Iris pigment epithelial cell (primary cell): ENCODE measurements at places on chromosomes 4 and X.

DNA sequence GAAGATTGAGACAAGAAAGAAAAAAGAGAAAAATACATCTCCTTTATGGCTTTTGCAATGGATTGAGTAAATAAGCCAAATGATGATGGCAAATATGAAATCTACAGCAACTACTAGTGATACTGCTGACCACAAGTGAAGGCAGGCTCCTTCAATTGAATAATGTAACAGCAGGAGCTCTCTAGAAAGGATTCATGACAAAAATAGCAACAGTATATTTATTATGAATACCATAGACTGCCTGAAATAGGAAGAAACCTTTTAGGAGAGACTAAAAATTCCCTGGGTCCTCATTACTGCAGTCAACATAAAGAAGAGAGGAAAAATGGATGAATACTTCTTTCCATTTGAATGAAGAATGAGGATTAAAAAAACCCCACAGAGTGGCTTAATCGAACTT lies 306.8 kb upstream of the ANXA10 start:
- DNase-seq, result no peak

DNA sequence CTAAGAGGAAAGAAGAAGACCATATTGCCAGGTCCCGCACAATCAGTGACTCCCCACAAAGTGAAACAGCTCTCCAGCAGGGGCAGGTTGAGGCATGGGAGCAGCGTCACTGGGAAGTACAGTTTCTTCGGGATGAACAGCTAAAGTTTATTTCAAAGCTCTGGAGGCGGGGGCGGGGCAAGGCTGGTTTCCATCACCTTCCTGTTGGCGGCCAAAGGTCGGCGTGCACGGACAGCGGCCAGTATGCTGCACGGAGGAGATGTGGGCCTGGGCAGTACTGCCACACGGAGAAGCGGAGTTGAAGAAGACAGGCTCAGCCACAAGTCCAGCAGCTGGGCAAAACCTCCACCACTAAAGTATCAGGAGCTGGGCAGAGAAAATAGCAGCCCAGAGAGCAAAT lies 951 bp upstream of the ZNF518B start:
- no peak for DNase-seq

GRCh38 chr4:168825975-168826374 lies 184.1 kb downstream of the CBR4 start:
- DNase-seq, result no peak

- no peak for DNase-seq
Measured at GRCh38 chr4:7384929-7385890, 49.5 kb downstream of the PSAPL1 start.

- no peak for DNase-seq
Measured at GRCh38 chrX:69070949-69071650, 94.2 kb downstream of the PJA1 start.

GRCh38 chrX:39952989-39953388 lies 144.8 kb downstream of the BCOR start:
- no peak for DNase-seq

- DNase-seq, result no peak
Measured at GRCh38 chr4:106582103-106582502, 213.5 kb upstream of the GIMD1 start.

DNA sequence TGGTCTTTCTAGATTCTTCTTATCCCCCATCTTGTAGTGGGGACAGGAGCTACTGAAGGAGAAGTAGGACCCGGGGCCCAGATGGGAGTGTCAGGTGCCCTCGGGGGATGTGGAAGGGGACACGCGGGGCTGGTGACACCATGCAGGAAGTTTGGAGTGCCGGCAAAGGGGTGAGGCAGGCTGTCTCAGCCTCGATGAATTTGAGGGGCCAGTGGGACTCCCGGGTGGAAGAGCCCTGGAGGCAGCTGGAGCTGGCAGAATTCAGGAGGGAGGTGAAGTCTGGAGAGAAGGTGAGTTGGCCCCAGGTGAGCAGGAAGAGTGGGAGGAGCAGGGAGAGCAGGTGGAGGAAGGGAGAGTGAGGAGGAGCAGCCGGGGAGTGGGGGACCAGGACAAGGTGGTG lies 101.7 kb downstream of the CPZ start:
- no peak for DNase-seq

DNA sequence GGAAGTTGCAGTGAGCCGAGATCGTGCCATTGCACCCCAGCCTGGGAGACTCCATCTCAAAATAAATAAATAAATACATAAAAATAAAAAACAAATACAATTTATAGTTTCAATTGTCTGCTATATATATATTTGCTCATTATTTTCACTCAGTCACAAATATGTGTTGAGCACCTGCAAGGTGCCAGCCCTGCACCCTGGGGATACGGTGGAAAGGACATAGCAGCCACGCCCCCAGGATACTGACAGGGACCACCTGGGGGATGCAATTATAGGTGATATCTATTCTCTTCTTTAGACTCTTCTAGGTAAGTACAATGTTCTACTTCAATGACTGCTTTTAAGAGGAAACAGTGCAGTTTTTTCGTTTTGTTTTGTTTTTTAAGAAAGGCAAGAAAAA lies 85.0 kb downstream of the JAKMIP1 start:
- no peak for DNase-seq

DNA sequence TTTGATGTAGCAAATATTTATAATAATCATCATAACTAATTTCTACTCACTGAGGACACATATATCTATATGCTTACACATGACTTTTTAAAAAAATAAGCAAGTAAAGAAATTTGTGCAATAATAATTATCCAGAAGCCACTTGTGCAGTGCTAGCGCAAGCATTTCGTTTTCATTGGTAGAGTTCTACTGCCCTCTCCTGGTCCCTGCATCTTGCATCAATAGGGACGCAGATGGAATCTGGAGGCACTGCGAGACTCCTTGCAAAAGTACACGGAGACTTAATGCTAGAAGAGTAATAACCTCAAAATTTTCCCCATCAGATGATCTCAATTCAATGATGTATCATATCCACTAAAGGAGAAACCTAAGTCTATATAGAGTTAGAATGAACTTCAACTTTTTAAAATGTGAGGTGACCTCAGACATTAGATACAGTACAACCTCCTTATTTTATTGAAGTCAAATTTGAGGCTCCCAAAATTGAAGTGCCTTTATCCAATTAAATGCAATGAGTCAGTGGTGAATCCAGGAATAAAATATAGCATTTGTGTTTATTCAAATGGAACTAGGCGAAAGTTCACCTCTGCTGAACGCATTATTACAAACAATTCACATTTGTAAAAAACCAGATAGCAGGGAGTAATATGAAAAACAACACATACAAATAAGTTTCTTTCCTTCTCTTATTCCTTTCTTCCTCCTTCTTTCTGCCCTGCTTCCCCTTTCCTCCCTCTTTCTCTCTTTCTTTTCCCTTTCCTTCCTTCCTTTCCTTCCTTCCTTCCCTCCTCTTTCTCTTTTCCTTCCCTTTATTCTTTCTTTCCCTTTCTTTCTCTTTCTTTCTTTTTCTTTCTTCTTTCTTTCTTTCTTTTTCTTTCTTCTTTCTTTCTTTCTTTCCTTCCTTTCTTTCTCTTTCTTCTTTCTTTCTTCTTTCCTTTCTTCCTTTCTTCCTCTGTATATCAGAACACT lies 450.0 kb downstream of the ANKRD50 start:
- peak; percentile 90 for DNase-seq

GRCh38 chr4:19327364-19327763 lies 924.3 kb upstream of the SLIT2 start:
- DNase-seq, result peak; percentile 78

DNA sequence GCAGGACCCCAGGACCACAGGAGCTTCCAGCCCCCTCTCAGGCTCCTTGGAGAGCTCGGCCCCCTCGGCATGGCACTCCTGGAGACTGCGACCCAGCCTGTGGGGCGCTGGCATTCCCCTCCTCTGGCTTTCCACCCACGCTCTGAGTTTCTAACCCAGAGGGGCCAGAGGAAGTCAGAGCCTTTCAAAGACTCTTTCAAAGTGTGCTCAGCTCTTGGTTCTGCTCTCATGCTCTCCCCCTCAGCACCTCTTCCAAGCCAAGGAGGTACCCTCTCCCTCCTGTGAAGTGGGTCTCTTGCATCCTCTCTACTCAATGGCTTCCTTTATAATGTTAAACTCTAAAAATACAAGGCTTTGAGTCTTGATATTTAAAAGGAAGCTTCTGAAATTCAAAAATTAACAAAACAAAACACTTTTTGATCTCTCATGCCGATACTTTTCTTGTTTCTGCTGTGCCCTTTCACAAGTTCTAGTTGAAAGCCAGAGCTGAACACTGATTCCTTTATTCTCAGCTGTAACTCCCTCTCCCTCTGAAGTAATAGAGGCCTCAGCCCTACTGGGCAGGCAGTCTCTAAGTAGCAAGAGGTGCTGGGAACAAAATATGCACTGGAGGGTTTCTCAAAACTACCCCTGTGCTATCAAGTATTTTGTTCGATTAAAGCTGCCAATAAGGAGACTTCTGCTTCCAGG lies 82.8 kb downstream of the NAT8L start:
- DNase-seq, result no peak
